SK-N-SH treated with all-trans-retinoic acid at 6 μM for 48 hours (cell line): ENCODE measurements at places on chromosomes 13 and 19.

DNA sequence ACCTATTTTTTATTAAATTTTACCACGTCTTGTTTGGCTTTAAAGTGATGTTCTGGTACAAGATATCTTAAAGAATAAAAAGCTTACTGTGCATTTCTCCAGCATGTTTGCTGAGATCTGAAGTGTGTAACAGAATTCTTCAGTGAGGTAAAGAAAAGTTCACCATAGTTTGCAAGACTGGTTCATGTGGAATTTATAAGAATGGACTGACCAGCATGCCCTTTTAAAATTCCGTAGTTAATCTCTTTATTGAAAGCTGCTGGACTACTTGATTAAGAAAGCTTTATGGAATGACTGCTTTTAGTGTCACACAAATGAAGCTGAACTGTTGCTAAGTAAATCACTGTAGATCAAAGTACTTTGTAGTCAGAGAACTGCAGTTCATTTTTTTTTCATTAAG lies 119.2 kb downstream of the GPC6 start:
- peak; percentile 86 for ATAC-seq

- no peak for ATAC-seq
Measured at GRCh38 chr13:95474992-95475391, 77.5 kb upstream of the CLDN10 start.

GRCh38 chr13:114269281-114269770 lies 12.1 kb upstream of the UPF3A start:
- no peak for ATAC-seq

GRCh38 chr19:53055117-53055516 lies 10.6 kb downstream of the ERVV-2 start:
- no peak for ATAC-seq

DNA sequence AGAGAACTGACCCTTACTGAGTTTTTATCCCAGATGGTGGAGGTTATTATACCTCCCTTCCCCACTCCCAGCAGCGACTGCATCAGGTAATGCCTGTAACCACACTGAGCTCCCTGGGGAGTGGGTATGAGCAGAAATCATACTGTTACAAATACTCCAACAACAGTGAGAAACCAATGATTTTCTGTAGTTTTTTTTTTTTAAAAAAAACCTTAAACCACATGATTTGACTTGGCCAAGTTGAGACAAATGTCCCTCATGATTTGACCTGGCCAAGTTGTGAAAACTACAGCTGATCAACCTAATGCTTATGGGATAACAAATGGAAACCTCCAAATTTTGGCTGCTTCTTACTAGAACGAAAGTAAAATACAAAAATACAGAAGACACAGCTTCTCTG lies 33.1 kb upstream of the SERP2 start:
- no peak for ATAC-seq

- ATAC-seq: peak; percentile 54
Measured at GRCh38 chr19:13396250-13397080, 109.8 kb downstream of the CACNA1A start.

GRCh38 chr19:49981603-49982593 lies 20.9 kb upstream of the SIGLEC11 start:
- ATAC-seq: no peak

DNA sequence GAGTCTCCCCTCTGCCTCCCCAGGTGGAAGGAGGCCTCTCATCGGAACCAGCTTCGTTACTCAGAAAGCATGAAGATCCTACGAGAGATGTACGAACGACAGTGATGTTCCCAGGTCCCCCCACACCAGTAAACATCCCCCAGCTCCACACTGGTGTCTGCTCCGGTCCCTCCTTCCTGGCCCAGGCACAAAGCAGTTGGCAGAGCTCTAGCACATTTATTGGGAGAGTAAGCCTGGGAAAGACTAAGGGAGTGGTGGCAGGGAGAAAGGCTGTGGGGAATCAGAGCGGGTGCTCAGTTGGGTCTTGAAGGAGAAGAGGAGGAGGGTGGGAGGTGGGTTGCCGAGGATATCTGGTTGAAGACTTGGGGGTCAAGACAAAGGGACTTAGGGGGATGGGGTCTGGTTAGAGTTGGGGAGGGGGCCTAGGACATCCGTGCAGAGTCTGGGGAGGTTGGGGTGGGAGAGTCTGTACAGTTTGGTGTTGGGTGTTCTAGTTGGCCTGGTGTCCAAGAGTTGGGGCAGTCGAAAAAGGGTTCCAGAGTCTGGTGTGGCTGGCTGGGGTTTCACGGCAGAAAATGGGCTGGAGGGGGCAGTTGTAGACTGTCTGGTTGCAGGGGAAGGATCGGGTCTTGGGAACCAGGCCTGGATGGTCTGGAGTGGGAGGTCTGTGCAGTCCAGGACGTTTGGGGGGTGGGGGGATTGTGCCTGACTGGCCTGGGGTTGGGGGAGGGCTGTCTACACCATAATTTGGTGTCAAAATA lies 2.3 kb downstream of the HSPB6 start:
- ATAC-seq: no peak
